ENCODE measurements at places on chromosomes 2 and 18.

- DNase-seq = no peak
These were observed 34.3 kb downstream of the GIGYF2 start for GRCh38 chr2:232731470-232731869.

GRCh38 chr2:157468931-157469708 lies 25.2 kb upstream of the CYTIP start:
- no peak for DNase-seq

DNA sequence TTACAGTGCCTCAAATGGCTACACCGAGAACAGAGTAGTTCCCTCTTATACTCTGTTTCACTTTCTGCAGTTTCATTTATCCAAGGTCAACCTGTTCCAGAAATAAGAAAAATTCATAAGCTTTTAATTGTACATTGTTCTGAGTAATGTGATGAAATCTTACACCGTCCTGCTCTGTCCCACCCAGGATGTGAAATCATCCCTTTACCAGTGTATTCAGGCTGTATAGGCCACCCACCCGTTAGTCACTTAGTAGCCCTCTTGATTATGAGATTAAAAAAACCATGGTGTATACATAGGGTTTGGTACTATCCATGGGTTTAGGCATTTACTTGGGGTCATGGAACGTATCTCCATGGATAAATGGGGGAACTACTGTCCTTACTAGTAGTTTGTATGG lies 29.8 kb downstream of the STARD6 start:
- DNase-seq = peak; percentile 3

GRCh38 chr18:24502667-24503523 lies 42.5 kb downstream of the HRH4 start:
- DNase-seq = no peak

- DNase-seq = no peak
These were observed 728.1 kb upstream of the PIK3C3 start for GRCh38 chr18:41226911-41227310.

- DNase-seq = no peak
These were observed 1.9 kb upstream of the ZFP36L2 start for GRCh38 chr2:43228321-43228751.

Measured in Daoy (cell line).